ENCODE measurements at places on chromosomes 5 and 9.

DNA sequence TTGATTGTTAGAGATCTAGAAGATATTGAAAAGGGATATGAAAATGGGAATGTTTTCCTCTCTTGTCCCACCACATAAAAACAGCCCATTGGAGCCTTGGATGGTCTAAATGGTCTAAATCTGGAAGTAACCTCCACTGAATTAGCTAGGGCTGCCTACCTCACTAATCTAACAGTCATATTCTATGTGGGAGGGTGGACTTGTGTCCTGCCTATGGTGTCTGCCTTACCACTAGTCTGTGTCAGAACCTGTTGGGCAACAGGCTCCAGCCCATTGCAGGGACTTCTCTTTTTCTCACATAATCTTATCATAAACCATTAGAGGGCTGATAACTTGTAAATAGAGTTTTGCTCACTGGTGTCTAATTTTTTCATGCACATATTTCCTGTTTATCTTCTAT is 548.8 kb upstream of the CDH18 start:
- DNase-seq, result no peak

- no peak for DNase-seq
Measured at GRCh38 chr9:130531670-130532069, 47.7 kb upstream of the FUBP3 start.

DNA sequence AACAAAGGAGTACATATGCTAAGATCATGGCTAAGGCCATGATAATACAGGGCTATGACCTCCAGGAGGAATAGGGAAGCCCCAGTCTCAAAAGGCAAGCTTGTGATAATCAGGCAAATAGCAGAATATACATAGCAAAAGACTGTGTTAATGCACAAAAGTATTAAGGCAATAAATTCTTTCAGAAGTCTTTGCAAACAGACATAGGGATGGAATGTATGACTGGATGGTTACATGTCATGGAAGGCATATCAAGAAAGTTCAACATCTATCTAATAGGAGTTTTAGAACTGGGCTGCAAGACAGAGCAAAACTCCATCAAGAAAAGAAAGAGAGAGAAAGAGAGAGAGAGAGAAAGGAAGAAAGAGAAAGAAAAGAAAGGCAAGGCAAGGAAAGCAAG is 264.5 kb upstream of the CDH6 start:
- DNase-seq, result no peak

GRCh38 chr5:118616281-118616680 is 372.1 kb downstream of the DTWD2 start:
- no peak for DNase-seq

DNA sequence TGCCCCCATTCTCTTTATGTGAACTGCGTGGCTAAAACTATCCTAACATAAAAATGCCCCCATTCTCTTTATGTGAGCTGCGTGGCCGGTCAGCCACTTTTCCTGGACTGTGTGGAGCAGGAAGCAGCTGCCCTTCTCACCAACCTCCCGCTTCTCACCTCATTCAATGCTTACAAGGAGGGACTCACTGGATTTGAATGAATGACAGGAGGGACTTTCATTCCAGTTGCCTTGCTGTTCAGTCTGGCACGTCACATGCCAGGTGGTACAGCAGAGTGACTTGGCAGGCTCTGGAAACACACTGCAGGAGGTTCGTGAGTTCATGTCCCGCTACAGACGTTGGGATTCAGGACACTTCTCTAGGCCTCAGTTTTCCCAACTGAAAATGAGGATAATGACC is 60.2 kb upstream of the NFIL3 start:
- no peak for DNase-seq

DNA sequence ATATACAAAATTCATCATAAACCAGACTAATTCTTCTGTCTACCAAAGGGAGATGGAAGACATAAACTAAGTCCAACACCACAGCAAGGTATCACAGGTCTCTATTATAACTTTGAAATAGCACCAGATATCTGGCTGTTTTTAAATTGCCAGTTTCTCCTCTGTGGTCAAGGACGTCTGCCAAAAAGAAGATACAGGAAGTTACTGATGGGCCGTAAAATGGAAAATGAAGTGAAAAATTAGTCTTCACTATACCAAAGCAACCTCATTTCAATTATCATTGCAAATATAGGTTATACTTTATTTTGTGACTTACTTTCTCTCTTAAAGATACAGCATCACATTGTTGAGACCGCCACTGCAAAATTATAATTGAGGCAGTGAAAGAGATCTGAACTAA is 225.5 kb downstream of the NDUFS4 start:
- no peak for DNase-seq

DNA sequence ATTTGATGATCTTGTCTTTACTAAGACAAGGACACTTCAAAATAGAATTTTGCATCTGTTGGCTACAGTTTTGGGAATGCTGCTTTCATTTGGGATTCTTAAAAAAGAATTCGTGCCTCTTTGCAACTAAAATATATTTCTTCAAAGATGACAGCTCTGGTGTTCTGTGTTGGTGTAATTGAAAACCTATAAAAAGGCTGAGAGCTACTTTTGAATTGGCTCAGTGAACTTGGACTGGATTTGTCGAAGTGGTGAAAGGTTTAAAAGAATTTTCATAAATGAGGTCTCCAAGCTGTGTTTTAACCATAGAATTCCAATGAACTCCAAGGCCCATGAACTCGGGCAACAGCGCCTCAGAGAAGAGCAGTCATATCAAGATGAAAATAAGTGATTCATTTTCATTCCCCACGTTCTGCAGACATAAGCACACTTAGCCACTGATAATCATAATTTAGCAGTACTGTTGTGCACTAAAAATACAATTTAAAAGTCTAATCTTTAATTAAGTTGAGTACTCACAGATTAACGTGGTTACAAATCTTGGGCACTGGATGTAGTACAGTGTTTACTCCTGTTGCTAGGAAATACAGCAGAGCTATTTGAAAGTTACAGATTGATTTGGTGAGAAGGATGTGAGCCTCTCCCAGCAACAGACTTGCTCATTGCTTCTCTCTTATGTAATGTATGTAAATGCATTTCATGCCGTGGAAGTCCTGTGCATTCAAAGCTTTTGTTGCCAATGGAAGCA is 10.9 kb downstream of the SNCAIP start:
- DNase-seq, result no peak

GRCh38 chr9:107628444-107628843 is 138.9 kb upstream of the KLF4 start:
- DNase-seq, result no peak

DNA sequence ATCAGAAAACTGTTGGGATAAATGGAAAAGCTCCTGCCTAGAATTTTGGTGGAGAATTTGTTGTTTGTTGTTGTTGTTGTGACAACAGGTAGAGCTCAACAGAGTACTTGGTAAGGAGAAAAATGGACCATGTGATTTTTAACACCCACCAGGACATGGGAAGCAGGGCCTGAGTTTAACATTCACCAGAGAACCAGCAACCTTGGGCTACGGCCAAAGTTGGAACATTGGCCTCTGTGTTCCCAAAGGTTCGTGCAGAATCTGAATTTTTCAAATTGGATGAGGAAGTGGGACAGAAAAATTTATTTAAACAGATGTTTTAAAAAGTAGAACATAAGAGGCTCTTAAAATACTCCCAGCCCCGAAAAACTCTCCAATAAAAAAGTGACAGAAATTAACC is 127.0 kb downstream of the GNA14 start:
- DNase-seq, result no peak

GRCh38 chr9:85053206-85053786 is 383.8 kb downstream of the NTRK2 start:
- DNase-seq, result no peak
